ENCODE measurements at places on chromosomes 1 and 21.

DNA sequence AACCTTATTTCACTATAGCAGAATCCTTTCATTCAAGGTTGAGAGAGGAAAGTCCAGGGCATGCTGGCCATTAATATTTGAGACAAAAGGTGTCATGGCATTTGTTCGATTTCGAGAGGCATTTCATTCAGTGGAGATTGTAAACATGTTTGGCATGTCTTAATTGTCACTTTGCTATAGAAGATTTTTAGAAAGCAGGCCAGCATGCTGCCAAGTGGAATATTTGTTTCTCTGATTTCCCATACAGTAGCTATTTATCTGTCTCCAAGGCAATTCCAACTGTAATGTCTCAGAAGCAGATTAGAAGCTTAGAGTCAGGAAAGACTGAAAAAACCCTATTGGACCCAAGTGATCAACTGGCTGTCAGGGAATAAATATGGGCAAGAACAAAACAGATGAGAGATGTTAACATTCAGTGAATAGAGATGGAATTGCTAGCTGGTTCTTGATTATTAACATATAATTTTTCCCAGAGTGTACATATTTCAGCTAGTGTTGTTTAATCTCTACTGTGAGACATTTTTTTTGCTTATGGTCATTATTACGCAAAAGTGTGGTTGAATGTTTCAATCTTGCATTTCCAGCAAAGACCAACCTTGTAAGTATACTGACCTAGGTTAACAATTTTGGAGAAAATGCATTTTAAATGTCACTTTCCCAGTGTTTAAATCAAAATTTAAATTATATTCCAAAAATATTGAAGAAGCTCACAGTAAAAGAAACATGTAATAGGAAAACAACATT is 174.6 kb downstream of the KCNK2 start:
- no peak for DNase-seq
- peaks cover 12% of the 10 kb centered on the region for H3K4me1 ChIP-seq
- H3K27me3 ChIP-seq: no peaks in the 10 kb centered on the region
- no peak overlapping the region for H3K4me3 ChIP-seq
- H3K27ac ChIP-seq: no peak overlapping the region
- H3K36me3 ChIP-seq: peaks cover 14% of the 10 kb centered on the region

GRCh38 chr1:180571832-180572636 is 13.3 kb downstream of the OVAAL start:
- H3K4me3 ChIP-seq: peak overlapping the region; percentile 58
- no peaks in the 10 kb centered on the region for H3K36me3 ChIP-seq
- peak overlapping the region; percentile 91 for H3K27ac ChIP-seq
- H3K27me3 ChIP-seq: peaks cover 2% of the 10 kb centered on the region
- peak; percentile 23 for DNase-seq

- no peak overlapping the region for H3K27ac ChIP-seq
- peaks cover 14% of the 10 kb centered on the region for H3K4me1 ChIP-seq
- no peaks in the 10 kb centered on the region for H3K27me3 ChIP-seq
- no peak for DNase-seq
- no peak overlapping the region for H3K4me3 ChIP-seq
Measured at GRCh38 chr1:81672766-81673165, 128.0 kb upstream of the ADGRL2 start.

GRCh38 chr1:222454782-222455181 is 93.1 kb downstream of the HHIPL2 start:
- H3K27me3 ChIP-seq: no peaks in the 10 kb centered on the region
- H3K4me3 ChIP-seq: peak overlapping the region; percentile 74
- H3K4me1 ChIP-seq: peaks cover 23% of the 10 kb centered on the region

DNA sequence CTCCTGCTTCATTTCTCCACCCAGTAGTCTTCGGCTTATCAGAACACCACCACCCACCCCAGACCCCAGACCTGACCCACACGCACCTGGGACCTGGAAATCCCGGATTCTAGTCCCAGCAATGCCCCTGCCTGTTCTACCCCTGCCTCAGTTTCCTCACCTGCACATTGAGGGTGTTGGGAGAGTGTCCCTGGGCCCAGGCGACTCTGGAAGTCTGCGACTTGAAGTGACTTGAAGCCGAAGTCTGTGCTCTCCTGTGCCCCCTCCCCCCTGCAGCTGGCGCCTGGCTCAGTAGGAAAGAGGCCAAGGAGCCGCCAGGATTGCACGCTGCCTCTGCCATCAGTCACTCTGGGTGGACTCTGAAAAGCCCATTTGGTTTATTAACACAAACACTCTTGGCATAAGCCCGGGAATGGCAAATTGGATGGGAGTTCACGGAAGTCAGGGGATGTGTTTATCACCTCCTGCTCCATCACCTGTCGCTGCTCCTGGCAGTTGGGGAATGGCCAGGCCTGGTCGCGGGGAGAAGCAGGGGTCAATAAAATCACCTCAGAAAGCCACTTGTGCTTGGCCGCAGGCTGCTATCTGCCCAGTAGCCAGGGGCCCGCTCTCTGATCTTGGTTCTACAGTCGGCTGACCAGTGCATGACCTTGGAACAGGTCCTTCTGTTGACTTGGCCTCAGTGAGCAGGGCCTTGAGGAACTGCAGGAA is 132.7 kb downstream of the ACTL8 start:
- H3K27ac ChIP-seq: no peak overlapping the region
- H3K4me3 ChIP-seq: no peak overlapping the region
- H3K4me1 ChIP-seq: no peaks in the 10 kb centered on the region

GRCh38 chr21:42238185-42238934 is 19.4 kb downstream of the ABCG1 start:
- H3K4me3 ChIP-seq: no peak overlapping the region
- DNase-seq: no peak
- no peak overlapping the region for H3K27ac ChIP-seq
- H3K27me3 ChIP-seq: peaks cover 8% of the 10 kb centered on the region
- H3K36me3 ChIP-seq: no peaks in the 10 kb centered on the region

DNA sequence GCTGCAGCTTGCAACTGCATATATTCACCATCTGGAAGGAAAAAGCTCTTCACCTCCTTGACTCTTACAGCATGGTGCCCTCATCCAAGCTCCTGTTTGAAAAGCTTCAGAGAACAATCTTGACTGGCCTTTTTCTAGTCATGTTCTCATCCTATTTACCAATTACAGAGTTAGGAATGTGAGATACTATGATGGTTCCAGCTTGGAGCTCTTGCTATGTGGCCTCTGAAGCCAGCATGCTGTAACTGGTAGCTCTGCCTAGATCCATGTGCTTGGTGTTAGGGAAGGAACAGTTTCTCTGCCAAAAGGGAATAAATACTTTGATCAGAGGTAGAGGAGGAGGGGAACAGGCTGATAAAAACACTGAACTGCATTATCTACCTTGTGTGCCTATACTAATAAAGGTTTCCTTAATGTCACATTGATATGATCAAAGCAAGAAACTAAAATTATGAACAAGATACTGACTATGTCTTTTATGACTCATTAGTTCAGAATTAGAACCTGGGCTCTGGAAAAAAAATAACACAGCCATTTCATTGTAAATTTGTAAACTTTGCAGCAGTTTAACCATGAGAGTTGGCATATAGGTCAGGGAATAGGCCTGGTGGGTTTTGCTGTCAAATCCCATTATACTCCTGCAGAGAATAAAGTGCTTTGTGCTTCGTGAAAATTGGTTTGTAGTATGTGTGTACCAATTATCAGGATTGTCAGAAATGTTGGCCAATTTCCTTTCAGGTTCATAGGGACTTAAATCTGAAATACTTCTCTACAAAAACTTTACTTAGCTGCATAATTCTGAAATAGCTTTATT is 92.7 kb downstream of the LEPR start:
- no peaks in the 10 kb centered on the region for H3K27me3 ChIP-seq
- H3K4me1 ChIP-seq: peaks cover 57% of the 10 kb centered on the region
- peak overlapping the region; percentile 10 for H3K4me3 ChIP-seq
- peaks cover 13% of the 10 kb centered on the region for H3K36me3 ChIP-seq
- peak overlapping the region; percentile 73 for H3K27ac ChIP-seq

GRCh38 chr1:7403265-7404045 is 367.6 kb upstream of the VAMP3 start:
- DNase-seq: no peak
- peaks cover 15% of the 10 kb centered on the region for H3K36me3 ChIP-seq
- peaks cover 18% of the 10 kb centered on the region for H3K4me1 ChIP-seq
- no peak overlapping the region for H3K27ac ChIP-seq
- no peak overlapping the region for H3K4me3 ChIP-seq

DNA sequence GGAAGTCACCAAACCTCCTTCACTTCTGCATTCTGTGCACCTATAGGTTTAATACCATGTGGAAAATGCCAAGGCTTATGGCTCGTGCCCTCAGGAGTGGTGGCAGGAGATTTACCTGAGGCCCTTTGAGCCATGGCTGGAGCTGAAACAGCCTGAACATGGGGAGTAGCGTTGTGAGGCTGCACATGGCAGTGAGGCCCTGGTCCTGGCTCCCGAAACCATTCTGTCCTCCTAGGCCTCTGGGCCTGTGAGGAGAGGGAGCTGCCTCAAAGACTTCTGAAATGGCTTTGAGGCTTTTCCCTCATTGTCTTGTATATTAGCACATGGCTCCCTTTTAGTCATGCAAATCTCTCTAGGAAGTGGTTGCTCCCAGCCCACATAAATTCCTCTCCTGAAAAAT is 20.6 kb downstream of the PTGFR start:
- no peak overlapping the region for H3K27ac ChIP-seq
- peaks cover 45% of the 10 kb centered on the region for H3K36me3 ChIP-seq
- no peak overlapping the region for H3K4me3 ChIP-seq
- no peaks in the 10 kb centered on the region for H3K4me1 ChIP-seq
- peaks cover 3% of the 10 kb centered on the region for H3K27me3 ChIP-seq

GRCh38 chr1:173415905-173416450 is 61.2 kb upstream of the PRDX6 start:
- no peaks in the 10 kb centered on the region for H3K27me3 ChIP-seq
- no peak for DNase-seq
- H3K4me3 ChIP-seq: no peak overlapping the region

DNA sequence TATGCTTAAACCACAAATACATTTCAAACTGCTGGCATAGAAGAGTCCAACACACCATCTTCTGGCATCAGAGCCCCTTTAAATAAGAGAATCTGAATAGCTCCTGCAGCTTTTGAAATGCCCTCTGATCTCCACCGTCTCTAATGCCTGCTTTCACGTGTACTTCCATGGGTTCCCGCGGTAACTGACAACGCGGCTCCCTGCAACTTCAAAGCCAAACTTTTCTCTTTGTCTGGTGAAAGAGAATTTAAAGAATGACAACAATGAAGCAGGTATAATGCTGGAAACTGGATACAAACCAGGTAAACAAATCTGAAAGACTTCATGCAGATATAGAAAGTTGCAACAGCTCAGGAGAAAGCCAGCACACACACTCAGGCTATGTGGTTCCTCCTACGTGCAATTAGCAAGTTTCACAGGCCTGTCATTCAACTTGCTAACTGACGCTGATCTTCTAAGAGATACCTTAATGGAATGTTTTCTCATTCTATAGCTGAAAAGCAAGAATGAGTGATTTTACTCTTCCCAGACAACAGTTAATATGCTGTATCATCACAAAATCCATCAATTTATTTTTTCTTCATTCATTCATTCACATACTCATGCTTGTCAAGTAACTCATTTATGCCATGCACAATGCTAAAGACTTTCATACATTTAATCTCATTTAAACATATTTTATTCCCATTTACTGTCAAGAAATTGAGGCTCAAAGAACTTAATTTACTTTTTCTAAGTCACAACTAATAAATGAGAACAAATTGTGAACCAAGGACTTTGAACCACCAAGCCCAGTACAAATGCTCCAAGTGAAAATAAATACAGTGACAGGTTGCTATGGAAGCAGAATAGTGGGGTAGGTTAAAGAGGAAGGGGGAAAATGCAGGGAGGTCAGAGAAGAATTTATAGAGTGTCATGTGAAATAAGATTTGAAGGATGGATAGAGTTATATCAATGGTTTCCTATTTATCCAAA is 202.7 kb upstream of the SNX7 start:
- no peak overlapping the region for H3K4me3 ChIP-seq
- no peak overlapping the region for H3K27ac ChIP-seq
- no peaks in the 10 kb centered on the region for H3K27me3 ChIP-seq

- peak; percentile 15 for DNase-seq
- peaks cover 10% of the 10 kb centered on the region for H3K36me3 ChIP-seq
- H3K27me3 ChIP-seq: peaks cover 2% of the 10 kb centered on the region
- peak overlapping the region; percentile 81 for H3K27ac ChIP-seq
- peak overlapping the region; percentile 92 for H3K4me3 ChIP-seq
- H3K4me1 ChIP-seq: peaks cover 54% of the 10 kb centered on the region
Measured at GRCh38 chr1:32701951-32702598, 495 bp downstream of the SYNC start.

DNA sequence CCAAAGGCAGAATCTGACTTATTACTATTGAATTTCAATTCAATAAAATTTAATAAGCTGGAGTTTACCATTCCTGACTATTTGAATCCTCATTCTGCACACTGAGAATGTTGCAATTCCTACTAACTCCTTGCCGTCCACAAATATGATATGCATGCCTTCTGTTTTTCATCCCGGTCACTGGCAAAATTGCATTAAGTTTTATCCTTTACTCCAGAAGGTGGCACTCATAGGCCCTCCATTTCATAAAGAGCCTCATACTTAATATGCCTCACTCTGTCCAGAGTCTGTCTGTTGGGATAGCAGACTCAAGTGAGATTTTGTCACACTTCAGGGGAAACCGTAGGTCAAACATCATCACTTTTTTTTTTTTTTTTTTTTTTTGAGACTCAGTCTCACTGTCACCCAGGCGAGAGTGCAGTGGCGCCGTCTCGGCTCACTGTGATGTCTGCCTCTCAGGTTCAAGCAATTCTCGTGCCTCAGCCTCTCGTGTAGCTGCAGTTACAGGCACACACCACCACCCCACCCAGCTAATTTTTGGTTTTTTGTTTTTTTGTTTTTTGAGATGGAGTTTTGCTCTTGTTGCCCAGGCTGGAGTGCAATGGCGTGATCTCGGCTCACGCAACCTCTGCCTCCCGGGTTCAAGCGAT is 27.3 kb downstream of the F11R start:
- DNase-seq: peak; percentile 78
- no peaks in the 10 kb centered on the region for H3K36me3 ChIP-seq
- peaks cover 39% of the 10 kb centered on the region for H3K4me1 ChIP-seq
- peaks cover 4% of the 10 kb centered on the region for H3K27me3 ChIP-seq
- H3K27ac ChIP-seq: no peak overlapping the region
- no peak overlapping the region for H3K4me3 ChIP-seq

DNA sequence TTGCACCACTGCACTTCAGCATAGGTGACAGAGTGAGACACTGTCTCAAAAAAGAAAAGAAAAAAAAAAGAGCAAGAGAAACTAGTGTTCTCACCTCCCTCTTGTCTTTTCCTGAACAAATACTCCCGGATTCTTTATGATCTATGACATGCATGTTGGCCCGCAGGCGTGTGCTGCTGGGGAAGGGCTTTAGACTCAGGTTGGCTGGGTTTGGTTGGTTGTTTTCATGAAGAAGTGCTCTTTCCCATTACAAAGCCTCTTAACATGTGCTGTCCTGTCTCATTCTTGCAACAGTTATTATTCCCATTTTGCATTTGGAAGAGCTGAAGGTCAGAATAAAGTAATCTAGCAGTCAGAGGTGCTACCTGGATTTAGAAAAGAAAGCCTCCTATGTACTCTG is 79.5 kb downstream of the TRABD2B start:
- no peaks in the 10 kb centered on the region for H3K27me3 ChIP-seq
- no peaks in the 10 kb centered on the region for H3K4me1 ChIP-seq
- H3K4me3 ChIP-seq: no peak overlapping the region
- H3K27ac ChIP-seq: no peak overlapping the region
